NCI-H1048 (cell line): ENCODE measurements at places on chromosomes 12 and 14.

- no peak for DNase-seq
These were observed 119.6 kb downstream of the SLC8A3 start for GRCh38 chr14:70069186-70069585.

DNA sequence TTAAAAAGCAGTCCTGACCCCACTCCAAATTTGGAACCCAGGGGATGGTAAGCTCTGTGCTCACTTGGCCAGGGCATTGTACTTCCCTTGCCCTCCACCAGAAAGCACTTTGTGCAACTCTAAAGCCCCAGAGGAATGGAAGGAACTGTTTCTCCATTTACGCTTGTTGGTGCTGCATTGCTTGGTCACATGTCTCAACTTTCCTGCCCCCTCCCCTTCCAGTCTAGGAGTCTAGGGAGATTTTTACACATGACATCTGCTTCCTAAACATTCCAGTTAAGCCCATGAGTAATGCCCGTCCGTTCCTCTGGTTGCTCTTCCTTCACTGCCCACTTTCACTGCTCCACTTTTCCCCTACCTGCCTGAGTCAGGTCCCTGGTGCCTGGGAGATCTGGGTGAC, 92.6 kb upstream of the MAP1LC3B2 start:
- no peak for DNase-seq

DNA sequence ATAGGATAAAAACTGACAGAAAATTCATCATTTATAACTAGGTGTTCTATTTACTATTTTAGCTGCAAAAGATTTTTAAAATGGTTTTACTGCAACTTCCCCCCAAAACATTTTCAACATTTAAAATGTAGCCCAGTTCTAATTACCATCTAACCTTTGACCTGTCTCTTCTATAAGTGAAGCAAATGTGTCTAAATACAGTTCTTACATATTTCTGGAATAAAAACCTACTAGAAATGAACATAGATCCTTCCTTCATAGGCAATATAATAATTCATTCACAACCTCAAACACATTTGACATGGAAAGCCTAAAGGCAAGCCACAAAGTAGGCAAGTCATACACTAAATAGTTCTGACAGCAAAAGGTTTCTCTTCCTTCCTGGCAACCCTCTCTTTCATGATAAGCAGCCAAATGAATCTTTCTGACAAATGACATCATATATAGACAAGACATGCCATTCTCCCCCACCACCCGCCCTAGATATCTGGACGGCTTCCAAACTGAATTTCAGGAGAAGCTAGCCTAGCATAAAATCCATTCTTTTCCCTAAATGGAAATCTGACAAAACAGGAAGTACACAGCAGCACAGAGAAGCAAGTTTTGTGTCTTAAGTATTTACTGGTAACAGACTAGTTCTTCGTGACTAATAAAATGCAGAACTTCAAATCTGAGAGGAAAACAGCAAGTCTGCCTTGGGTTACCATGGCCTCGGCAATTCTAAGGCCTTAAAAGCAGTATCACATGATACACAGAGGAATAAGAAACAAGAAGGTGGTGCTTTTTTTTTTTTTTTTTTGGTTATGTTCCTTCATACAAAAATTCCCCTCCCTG, 17.2 kb upstream of the ARID4A start:
- no peak for DNase-seq

- no peak for DNase-seq
These were observed 2.7 kb downstream of the SDR9C7 start for GRCh38 chr12:56931474-56931978.

DNA sequence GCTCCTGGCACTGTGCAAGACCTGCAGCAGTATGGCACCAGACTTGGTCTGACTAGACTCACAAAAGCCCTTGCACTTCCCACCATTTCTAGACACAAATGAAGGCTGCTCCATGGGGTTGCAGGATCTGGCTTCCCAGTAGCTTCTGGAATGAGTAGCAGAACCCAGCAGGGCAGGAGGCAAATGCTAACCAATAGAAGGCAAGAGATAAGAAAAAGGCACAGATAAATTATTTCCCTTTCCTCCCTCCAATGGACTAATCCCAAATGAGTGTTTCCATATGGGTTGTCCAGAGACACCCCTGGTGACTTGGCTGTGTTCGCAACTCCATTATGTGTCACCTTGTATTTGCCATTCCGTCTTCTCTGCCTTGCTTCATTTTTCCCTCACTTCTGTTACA, 49.7 kb downstream of the KIF21A start:
- DNase-seq: no peak

GRCh38 chr12:116026768-116027550, 250.5 kb downstream of the MED13L start:
- DNase-seq: no peak

GRCh38 chr14:49634547-49635334, at the start of gene DNAAF2:
TSS of gene DNAAF2 (minus strand) at chr14:49635244. CDS start at chr14:49635149, 95 bp downstream.
- peak; percentile 32 for DNase-seq
